Dermis lymphatic vessel endothelial cell (primary cell): ENCODE measurements at places on chromosomes 4 and X. TPM values are rescaled to one million over a fixed set of nuclear protein-coding genes. Genes with fewer than 3 reads are reported as not detected.

Gene SLC6A14
- total RNA-seq, result not detected in 2 replicates

Gene C4orf36
- 0.22 and 0.52 TPM in 2 replicates for total RNA-seq

Gene ENPEP
- total RNA-seq, result 0.17 and 0.33 TPM in 2 replicates

Gene BTC
- not detected in 2 replicates for total RNA-seq
